ENCODE measurements at places on chromosomes 2 and 18.

- no peak for DNase-seq
These were observed 23.4 kb downstream of the LYPD1 start for GRCh38 chr2:132646540-132647108.

GRCh38 chr2:28166956-28167355, 225.7 kb upstream of the FOSL2 start:
- no peak for DNase-seq

DNA sequence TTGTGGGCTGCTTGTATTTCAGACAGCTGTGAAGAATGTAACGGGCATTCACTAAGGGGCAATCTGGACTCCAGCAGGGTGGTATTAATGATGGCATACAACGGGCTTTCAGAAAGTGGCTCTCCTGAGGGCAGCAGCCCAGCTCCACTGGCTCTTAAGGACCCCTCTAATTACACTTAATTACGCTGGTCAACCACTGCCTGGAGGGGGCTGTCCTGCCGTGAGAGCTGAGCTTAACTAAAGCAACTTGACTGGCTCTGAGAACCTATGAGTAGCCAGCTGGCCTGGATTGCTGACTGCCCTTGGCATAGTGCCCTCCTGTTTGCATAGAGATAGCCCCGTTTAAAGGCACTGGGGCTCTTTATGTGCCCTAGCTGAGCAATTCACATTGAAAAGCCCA, 3.8 kb downstream of the LIPG start:
- no peak for DNase-seq

DNA sequence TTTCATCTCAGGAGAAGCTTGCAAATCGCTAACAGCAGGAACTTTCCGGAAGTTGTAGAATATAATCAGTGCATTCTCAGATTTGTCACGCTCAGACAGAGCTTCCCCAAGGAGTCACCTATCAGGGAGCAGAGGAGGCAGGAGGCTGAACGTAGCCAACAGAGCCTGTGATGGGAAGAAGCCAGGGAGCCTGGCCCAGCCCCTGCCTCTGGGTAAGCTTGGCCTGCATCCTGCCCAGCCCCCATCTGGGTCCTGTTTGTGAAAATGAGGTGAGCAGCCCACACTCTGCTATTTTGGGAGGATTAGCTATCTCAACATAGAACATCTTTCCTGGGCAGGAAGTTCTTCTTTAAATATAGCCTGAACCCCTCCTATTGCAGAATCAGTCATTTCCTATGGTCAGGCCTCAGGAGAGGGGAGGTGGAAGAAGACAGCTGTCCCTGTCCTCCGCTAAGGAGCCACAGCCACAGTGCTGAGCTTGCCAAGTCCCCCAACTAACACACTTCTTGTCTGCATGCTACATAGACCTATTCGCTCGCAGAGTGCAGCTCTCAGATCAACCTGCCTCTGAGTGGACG, 19.2 kb upstream of the PKDCC start:
- DNase-seq, result no peak

DNA sequence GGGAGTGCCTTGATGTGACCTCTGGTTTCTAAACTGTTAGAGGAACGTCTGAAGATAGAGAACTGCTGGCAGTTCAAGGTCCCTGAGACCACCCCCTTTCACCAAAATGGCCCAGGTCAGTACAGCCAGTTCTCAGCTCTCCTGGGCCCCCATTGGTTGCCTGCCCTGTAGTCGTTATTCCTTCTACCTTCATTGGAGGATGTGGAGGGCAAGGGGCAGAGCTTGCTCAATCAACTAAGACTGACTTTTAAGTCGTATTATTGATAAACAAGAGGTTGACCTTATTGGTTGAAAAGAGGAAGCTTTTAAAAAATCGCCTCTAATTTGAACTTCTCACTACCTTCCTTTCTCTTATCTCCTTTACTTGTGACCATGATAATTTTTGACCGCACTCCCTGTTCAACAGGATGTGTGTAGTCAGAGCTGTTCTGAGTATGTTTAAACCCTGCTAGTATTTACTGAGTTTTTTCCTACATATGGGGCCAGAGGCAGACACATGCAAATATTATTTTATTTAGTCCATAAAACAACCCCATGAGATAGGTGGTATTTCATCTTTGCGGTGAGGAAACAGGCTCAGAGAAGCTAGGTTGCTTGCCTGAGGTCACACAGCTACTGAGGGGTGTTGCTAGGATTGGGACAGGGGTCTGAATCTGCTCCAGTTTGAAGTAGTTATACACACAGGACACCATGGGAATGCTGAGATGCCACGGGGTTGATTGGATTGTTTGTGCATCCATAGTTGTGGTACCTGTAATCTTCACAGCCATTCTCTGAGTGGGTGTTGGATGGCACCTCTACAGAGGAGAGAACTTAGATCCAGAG, 65.9 kb downstream of the TMEM247 start:
- no peak for DNase-seq

GRCh38 chr2:159168707-159169106, 117.8 kb downstream of the WDSUB1 start:
- DNase-seq, result no peak

DNA sequence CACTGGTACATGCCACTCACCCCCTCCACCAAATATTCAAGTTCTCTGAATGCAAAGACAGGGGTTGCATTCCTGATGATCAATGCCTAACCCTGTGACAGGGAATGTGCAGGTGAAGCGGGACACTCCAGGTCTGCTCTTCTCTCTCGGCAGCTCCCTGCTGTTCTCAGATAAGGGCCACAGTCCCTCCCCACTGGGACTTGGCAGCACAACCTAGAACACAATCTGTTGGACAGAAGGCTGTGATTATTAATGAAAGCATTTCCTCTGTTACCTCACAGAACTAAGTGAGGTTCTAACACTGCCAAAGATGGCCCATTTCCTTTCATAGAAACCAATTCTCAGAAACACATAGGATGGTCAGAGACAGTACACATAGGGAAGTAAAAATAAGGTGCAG, 42.7 kb downstream of the VSNL1 start:
- DNase-seq, result no peak
